ENCODE measurements at places on chromosomes 13 and 19.
A peak's percentile ranks its signal among the peaks of the same experiment; 100 is the strongest.

GRCh38 chr13:36509369-36509768 is 77.1 kb downstream of the CCNA1 start:
- no peak for DNase-seq

- DNase-seq: no peak
These were observed 405.9 kb downstream of the ZNF536 start for GRCh38 chr19:30778061-30778460.

DNA sequence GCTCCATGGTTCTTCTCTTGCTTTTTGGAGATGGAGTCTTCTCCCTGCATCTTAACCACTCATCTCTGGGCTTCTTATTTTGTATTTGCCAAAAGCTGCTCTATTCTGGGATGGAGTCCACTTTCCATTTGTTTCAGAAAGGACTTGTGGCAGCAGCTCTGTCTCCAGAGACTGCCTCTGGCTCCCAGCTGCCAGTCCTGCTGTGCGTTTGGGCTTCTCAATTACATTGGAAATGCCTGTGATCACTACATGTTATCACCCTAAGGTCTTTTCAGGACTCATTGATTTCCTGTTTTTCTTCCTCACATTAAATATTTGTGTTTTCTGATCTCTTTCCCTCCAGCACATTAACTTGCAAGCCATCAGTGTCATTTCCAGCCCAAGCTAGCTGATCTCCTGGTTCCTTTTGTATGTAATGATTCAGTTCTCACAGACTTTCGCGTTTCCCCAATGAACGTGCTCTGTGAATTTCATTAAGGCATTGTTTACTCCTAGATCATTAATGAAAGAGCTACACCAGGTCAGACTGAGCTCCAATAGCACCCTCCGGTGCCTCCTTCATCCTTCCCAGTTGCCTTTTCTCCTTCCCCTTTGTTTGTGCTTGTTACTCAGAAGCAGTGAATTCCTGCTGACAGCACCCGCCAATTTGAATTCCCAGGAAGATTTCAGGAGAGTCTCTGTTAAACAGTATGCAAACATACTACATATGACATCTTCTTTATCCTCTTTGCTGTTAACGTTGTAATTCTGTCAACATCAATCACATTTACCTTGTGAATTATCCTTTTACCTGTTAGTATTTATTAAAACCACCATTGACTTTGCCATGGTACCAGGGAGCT is 3.0 kb downstream of the CBY2 start:
- DNase-seq: no peak

DNA sequence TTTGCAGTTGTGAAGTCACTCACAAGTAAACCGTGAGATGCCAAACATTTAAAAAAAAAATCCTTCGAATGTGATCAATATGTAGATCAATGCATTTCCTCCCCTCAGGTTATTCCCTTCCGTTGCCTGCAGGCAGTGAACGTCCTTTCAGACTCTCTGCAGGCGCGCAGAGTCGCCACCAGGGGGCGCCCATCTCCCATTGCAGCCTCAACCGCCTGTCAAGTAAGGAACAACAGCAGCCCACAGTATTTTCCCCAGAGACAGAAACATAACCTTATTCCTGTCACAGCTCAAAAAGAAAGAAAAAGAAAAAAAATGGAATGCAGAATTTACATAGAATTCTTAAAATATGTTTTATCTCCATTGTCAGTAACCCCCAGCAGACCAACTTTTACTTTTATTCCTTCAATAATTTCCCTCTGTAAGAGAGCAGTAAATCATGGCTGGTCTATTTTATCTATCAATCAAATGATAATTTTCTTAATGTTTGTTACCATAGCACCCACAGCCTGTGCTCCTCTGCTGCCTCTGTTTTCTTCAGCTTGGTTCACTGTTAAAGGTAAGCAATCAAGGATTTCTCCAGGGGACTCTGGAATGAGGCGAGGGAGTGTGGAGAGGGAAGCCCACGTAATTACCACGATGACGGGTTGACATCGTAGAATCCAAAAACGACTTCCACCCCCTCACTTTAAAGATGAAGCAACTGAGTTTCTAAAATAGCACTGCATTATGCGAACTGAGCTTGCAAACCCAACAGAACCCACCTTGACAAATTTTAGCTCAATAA is 637.6 kb upstream of the ARGLU1 start:
- DNase-seq: peak; percentile 50

DNA sequence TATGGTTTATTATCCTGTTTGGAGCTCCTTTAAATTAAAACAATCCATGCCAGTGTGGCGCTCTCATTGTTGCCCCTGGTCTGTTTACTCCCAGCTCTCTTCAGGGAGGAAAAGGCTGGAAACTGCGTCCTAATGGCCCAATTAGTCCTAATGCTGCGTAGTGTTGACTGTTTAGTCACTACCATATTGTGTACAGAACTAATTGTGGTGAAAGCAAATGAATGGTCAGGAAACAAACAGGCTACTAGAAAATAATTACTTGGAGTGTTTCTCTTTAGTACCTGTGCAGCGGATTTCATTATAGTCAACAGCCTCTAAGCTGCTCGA is 54.5 kb upstream of the MTIF3 start:
- DNase-seq: no peak

DNA sequence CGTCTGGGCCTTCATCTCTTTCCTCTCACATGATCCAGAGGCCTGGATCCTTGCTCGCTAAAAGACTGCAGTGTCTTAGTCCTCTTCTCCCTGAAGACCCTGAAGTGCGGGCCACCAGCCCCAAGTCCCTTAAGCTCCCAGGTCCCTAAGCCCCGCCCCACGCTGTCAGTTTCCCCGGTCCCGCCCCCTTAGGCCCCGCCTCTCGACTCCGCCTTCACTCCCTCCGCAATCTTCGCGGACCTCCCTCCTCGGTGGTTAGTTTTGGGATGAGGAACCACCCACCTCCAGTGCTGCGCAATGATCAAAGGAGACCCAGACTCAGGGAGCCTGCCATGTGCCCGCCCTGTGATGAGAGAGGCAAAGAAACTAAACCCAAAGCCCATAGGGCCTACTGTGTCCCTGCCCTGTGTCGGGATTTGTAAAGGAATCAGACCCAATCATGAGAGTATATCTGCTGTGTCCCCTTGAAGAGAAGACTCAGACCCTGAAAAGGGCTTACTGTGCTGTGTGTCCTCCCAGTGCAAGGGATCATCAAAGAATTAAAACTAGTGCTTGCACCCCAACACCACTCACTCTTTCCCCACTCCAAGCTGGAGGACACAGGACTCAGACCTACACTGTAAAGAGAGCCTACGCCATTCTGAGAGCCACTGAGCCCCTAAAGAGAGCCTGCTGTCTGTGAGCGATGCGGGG is 3.0 kb upstream of the COX6B1 start:
- peak; percentile 15 for DNase-seq

DNA sequence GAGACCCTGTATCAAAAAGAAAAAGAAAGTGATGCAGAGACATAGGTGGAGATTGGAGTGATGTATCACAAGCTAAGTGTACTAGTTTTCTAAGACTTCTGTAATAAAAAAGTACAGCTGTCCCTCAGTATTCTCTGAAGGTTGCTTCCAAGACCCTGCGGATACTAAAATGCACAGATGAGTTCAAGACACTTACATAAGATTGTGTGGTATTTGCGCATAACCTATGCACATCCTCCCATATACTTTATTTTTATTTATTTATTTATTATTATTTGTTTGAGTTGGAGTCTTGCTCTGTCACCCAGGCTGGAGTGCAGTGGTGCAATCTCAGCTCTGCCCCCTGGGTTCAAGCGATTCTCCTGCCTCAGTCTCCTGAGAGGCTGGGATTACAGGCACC is 13.6 kb upstream of the HAS1 start:
- DNase-seq: no peak

- DNase-seq: no peak
These were observed 2.2 kb downstream of the TSC22D1 start for GRCh38 chr13:44573790-44574465.

GRCh38 chr13:46345866-46346265 is 41.2 kb downstream of the RUBCNL start:
- no peak for DNase-seq

DNA sequence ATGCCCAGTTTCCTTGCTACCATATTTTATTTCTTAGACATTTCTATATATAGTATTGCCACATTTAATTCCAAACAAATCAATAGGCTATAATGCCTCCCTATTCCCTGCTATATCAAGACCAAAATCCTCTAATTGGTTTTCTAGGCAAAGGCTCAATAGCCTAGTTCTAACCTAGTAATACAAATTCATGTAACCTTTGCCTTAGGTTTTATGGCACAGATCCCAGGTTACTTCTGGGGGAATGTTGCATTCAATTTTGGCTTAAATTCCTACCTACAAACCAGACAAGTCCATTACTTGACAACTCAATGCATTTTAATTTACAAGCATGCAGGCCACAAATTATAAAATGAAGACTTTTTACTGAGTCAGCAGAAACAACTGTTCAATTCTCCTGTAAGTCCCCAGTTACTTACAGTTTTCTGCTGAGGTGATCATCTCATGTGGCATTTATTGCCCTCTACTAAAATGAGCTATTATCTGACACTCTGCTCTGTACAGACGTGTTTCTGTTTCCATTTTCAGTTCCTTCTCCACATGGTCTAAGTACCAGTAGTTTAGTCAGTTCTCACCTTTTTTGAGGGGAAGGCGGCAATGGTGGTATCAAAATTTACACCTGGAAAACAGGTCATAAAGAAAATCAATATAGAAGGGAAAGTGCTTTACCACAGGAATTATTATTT is 11.7 kb downstream of the KCNRG start:
- DNase-seq: no peak

- DNase-seq: no peak
These were observed 12.7 kb upstream of the WBP4 start for GRCh38 chr13:41048640-41049039.

DNA sequence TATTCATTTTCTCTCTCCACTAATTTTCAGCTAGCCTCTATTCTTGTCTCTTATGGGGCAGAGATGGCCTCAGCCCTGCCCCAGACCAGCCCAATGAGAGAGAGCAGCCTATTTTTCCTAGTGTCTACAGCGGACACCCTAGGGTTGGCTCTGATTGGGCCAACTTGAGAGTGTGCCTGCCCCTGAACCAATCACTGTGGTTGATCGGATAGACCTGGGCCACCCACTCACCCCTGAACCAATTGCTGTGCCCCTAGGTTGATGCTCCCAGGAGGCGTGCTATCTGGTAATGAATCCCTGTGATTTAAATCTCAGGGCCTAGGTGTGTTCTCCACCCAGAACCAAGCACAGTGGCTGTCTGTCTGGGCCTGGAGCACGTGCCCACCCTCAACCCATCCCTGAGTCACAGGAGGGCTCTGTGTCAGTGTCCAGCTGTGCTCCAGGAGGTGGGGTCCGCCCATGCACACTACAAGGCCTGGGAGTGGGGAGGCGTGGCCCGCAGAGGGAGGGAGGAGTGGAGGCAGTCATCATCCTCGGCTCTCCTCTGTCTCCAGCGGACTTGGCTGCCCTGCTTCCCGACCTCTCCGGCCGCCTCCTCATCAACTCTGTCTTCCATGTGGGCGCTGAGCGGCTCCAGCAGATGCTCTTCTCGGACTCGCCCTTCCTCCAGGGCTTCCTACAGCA is 14.9 kb upstream of the SCN1B start:
- DNase-seq: no peak

Measured in hypothalamus (tissue), 51 donors.